Lower lobe of right lung (tissue), 2 donors: ENCODE measurements at places on chromosomes 6 and 20. TPM values are rescaled to one million over a fixed set of nuclear protein-coding genes. Genes with fewer than 3 reads are reported as not detected.
A peak's percentile ranks its signal among the peaks of the same experiment; 100 is the strongest.

Gene RCAN2
- 9.0 TPM for total RNA-seq

Gene PNLDC1
- total RNA-seq: 0.27 TPM

DNA sequence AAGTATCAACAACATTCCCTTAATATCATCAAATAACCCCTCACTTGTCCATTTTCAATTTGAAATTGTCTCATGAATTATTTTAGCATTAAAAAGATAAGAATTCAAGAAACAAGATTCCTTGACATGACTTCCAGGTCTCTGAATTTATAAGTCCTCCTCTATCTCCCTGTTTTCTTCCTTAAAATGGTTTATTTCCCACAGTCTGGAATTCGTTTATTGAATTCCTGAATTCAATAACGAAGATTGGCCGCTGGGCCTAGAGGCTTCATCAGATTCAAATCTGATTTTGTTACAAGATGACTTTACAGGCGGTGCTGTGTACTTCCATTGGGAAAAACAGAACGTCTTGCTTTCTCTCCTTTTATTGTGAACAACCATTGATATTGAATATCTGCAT lies 48.9 kb upstream of the NELFCD start:
- no peaks in the 10 kb centered on the region for H3K27me3 ChIP-seq
- H3K36me3 ChIP-seq: no peaks in the 10 kb centered on the region
- H3K4me1 ChIP-seq: no peaks in the 10 kb centered on the region
- H3K4me3 ChIP-seq: no peak overlapping the region
- H3K27ac ChIP-seq: no peak overlapping the region
- DNase-seq: no peak

- H3K27me3 ChIP-seq: no peaks in the 10 kb centered on the region
- H3K4me1 ChIP-seq: no peaks in the 10 kb centered on the region
- H3K27ac ChIP-seq: no peak overlapping the region
These were observed 95.5 kb upstream of the SCP2D1 start for GRCh38 chr20:18718129-18718528.

DNA sequence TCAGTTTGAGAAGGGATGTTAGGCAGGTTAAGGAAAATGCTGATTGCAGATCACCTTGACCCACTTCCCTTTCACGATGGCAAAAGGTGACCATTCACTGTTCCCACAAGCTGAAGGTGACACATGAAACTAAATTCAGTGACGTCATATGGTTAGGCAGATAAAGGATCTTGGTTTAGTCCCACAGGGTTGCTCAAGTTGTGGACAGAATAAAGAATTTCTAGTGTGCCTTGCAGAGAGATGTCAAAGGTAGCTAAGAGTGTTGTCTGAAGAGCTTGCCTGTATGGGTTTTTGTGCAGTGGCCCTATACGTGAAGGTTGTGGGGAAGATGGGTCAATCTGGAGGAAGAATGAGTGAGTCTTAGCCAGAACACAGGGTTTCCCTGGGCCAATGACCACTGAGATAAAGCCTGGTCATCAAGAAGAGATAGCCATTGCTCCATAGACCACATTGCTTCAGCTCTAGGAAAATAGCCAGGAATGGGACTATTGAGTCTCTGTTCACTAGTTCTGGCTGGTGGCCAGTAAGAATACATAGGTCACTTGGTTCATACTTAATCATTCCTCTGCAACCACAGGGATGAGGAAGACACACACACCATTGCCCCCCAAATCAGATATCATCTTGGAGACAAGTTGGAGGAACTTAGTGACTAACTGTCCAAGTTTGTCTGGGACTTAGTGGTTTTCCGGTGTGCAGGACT lies 148.5 kb upstream of the ATXN1 start:
- DNase-seq: no peak
- no peaks in the 10 kb centered on the region for H3K4me1 ChIP-seq
- H3K4me3 ChIP-seq: no peak overlapping the region
- no peak overlapping the region for H3K27ac ChIP-seq
- H3K36me3 ChIP-seq: no peaks in the 10 kb centered on the region

Gene SNX21
- total RNA-seq: 24.1 TPM

Gene GDAP1L1
- total RNA-seq: not detected

- H3K4me1 ChIP-seq: no peaks in the 10 kb centered on the region
- no peaks in the 10 kb centered on the region for H3K36me3 ChIP-seq
- H3K27ac ChIP-seq: no peak overlapping the region
- no peak for DNase-seq
- H3K27me3 ChIP-seq: peaks cover 5% of the 10 kb centered on the region
These were observed 215.7 kb downstream of the SYNDIG1 start for GRCh38 chr20:24684956-24685691.

DNA sequence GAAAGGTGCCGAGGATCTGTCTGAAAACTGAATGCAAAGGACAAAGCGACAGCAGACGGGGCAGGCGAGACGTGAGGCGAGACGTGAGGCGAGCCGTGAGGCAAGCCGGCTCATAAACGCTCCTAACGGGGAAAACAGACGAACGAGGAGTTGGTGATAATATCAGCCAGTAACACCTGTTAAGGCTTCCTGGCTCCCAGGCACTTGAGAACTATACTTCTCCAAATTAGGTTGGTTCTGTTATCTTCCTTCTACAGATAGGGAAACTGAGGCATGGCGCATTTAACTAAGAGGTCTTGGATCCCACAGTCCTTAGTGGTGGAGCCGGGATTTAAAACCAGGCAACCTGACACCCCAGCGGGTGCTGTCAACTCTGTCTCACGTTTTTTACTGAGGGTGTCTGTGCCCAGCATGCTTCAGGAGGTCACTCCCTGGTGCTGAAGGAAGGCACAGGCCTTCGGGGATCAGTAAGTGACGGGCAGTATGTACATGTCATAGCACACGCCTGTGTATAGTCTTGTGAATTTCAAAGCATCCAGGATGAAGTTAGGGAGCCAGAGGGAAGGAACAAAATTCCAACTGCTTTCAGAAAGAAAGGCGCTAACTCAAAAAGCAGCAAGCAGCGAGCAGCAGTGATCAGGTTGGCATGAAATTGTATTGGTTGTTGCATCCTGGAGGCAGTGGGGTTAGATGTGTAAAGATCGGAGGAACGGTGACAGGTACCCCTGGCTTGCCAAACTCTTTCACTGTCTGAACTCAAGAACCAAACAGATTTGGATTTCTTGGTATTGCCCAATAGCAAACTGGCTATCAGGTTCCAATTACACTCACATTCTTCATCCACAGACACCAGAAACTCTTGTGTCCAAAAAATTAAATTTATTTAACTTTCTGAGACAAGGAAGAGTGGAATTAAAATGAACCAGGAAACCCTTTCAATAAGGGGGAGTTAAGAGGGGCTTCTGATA lies 318.7 kb downstream of the THBS2 start:
- H3K36me3 ChIP-seq: no peaks in the 10 kb centered on the region
- peaks cover 2% of the 10 kb centered on the region for H3K27me3 ChIP-seq
- H3K4me3 ChIP-seq: no peak overlapping the region
- no peaks in the 10 kb centered on the region for H3K4me1 ChIP-seq
- no peak overlapping the region for H3K27ac ChIP-seq

DNA sequence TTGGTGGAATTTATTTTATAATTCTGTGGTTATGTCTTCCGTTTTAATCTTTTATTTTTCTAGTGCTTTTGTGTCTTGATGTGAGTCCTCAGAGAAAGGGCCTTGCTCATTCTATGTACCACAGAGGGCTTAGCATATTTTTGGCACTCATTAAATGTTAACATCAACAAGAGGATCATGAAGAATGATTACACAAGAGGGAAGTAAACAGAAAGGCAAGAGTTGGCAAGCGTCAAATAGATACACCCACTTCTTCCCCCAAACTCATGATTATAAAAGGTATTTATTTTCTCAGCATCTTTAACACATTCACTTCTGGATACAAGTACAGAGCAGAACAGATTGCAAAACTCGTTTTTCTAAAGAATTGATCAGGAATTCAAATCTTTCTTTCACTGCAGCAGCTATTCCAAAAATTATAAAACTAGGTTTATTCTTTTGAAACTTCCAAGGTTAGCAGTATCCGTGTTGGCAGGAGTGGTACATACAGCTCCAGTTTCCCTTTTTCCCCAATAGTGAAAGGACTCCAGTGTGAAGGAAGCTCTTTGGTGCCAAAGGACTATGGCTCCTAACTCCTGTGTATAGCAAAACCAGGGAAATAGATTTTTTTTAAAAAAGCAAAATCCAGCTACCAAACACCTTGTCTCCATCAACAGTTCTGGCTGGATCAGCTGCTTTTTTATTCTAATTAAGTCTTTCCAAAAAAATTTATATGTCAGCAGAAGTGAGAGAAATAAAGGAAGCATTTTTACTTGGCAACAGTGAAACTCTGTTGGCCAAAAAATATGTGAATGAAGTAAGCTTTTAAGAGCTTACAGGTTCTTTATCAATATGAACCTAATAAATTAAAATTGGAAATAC lies 221.9 kb downstream of the ADGRG6 start:
- peaks cover 17% of the 10 kb centered on the region for H3K4me1 ChIP-seq
- H3K4me3 ChIP-seq: no peak overlapping the region
- H3K36me3 ChIP-seq: no peaks in the 10 kb centered on the region
- H3K27me3 ChIP-seq: no peaks in the 10 kb centered on the region
- no peak overlapping the region for H3K27ac ChIP-seq

Gene PHACTR1
- total RNA-seq: 91.0 TPM

GRCh38 chr6:149147938-149148718 lies 169.4 kb upstream of the TAB2 start:
- H3K27ac ChIP-seq: no peak overlapping the region
- no peaks in the 10 kb centered on the region for H3K4me1 ChIP-seq
- H3K27me3 ChIP-seq: no peaks in the 10 kb centered on the region
- H3K36me3 ChIP-seq: no peaks in the 10 kb centered on the region
- no peak for DNase-seq

- peak; percentile 48 for DNase-seq
- no peaks in the 10 kb centered on the region for H3K36me3 ChIP-seq
- H3K4me3 ChIP-seq: no peak overlapping the region
- H3K27ac ChIP-seq: no peak overlapping the region
- H3K4me1 ChIP-seq: peaks cover 19% of the 10 kb centered on the region
These were observed 275.8 kb upstream of the PRDM1 start for GRCh38 chr6:105810105-105810921.

GRCh38 chr6:84417260-84417659 lies 189.8 kb upstream of the CEP162 start:
- H3K36me3 ChIP-seq: no peaks in the 10 kb centered on the region
- H3K4me3 ChIP-seq: no peak overlapping the region
- H3K27me3 ChIP-seq: no peaks in the 10 kb centered on the region

Gene TMEM74B
- 15.8 TPM for total RNA-seq

DNA sequence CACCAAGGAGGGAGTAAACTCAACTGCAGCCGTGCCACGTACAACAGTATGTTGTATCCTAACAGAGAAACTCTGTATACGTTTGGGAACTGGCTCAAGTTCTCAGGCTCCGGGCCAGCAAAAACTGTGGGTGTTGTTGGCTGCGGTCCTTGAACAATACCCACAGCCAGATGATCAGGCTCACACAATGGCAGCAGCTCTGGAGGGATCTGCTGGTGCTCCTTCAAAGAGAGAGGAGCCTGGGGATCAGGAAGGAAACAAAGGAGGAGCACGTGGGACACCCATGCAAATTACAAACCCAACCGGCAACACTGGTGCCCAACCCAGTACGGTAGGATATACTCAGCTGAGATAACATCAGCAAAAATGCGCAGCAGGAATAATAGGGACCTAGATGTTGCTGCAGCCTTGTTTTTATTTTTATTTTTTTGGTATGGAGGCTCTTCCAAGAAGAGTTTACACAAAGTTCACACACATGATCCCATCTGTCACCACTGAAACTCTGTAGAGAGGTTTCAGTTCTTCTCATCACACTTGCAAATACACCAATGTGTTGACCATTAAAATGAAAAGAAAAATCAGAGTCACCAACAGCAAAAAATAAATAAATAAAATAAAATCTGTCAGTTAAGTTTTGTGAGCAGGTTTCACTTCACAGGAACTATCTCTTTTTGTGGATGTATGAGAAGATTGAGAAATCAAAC lies 41.2 kb upstream of the PDE10A start:
- no peak overlapping the region for H3K27ac ChIP-seq
- H3K4me1 ChIP-seq: no peaks in the 10 kb centered on the region
- no peaks in the 10 kb centered on the region for H3K36me3 ChIP-seq
- no peak overlapping the region for H3K4me3 ChIP-seq
- DNase-seq: no peak

Gene C6orf15
- total RNA-seq: not detected

- no peaks in the 10 kb centered on the region for H3K4me1 ChIP-seq
- no peak overlapping the region for H3K4me3 ChIP-seq
- DNase-seq: no peak
- H3K27me3 ChIP-seq: peaks cover 9% of the 10 kb centered on the region
- H3K27ac ChIP-seq: no peak overlapping the region
These were observed 126.6 kb upstream of the SALL4 start for GRCh38 chr20:51928931-51929330.

- H3K4me1 ChIP-seq: no peaks in the 10 kb centered on the region
- peaks cover 95% of the 10 kb centered on the region for H3K36me3 ChIP-seq
- H3K27ac ChIP-seq: no peak overlapping the region
- H3K27me3 ChIP-seq: no peaks in the 10 kb centered on the region
- DNase-seq: no peak
These were observed 73.9 kb downstream of the DHX35 start for GRCh38 chr20:39036011-39036410.

GRCh38 chr20:1909097-1909496 lies 13.9 kb downstream of the SIRPA start:
- DNase-seq: no peak
- H3K4me1 ChIP-seq: peaks cover 10% of the 10 kb centered on the region
- peaks cover 33% of the 10 kb centered on the region for H3K36me3 ChIP-seq
- H3K4me3 ChIP-seq: no peak overlapping the region
- no peak overlapping the region for H3K27ac ChIP-seq

Gene PTPRA
- 63.3 TPM for total RNA-seq

Gene PAK1IP1
- 9.5 TPM for total RNA-seq

Gene SOX18
- 48.3 TPM for total RNA-seq

GRCh38 chr20:13610184-13610583 lies 28.5 kb downstream of the TASP1 start:
- H3K27me3 ChIP-seq: no peaks in the 10 kb centered on the region
- no peak overlapping the region for H3K4me3 ChIP-seq
